ENCODE measurements at places on chromosomes 1 and 21.
A peak's percentile ranks its signal among the peaks of the same experiment; 100 is the strongest.

DNA sequence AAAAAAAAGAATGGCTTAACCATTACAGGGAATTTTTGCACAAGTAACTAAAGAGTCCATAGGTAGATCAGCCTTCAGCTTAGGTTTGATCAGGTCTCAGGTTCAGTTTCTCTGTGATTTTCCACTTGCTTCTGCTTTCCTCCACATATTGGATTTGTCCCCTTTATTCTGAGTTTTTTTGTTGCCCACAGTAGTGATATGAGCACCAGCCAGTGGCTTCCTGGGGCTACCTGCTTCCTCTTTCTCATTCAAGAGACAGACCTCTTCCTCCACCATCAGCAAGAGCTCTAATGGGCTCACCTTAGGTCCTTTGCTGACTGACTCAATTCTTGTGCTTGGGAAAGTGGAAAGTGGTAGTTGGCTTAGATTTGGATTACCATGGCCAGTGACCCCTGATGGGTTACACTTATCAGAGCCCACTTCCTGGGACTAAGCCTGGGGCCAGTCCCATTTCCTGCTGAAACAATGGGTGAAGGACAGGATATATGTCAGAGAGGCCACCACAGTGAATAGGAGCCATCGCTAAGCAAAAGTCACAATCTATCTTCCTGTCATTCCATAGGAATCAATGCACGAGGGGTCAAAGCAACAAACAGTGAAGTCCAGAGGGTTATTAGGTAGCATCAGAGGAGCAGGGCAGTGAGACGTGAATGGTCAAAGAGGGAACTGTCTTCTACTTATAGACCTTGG lies 12.8 kb upstream of the PLA2G2E start:
- DNase-seq, result no peak

DNA sequence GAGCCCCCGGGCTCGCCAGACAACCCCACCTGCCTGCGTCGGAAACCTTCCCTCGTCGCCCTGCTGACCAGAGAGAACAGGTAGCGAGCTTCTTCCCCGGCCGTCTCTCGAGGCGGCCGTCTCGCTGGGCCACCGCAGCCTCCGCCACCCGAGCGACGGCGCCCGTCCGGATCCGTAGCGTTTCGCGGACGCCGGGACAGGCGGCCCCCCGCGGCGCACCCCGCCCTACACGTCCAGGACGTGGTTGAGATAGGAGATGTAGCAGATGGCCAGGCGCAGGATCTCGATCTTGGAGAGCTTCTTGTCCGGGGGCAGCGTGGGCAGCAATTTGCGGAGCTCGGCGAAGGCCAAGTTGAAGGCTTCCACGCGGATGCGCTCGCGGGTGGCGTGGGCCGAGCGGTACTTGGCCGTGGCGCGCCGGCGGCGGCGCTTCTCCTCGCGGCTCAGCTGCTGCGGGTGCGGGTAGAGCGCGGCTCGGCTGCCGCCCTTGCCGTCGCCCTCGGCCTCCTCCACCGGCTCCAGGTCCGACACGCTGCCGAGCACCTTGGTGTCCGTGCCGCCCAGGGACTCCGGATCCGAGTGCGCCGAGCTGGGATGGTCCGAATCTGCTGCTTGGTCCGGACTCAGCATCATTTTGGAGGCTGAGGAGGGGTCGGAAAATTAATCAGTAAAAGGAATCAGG lies 3.0 kb downstream of the NHLH2 start:
- no peak for DNase-seq

DNA sequence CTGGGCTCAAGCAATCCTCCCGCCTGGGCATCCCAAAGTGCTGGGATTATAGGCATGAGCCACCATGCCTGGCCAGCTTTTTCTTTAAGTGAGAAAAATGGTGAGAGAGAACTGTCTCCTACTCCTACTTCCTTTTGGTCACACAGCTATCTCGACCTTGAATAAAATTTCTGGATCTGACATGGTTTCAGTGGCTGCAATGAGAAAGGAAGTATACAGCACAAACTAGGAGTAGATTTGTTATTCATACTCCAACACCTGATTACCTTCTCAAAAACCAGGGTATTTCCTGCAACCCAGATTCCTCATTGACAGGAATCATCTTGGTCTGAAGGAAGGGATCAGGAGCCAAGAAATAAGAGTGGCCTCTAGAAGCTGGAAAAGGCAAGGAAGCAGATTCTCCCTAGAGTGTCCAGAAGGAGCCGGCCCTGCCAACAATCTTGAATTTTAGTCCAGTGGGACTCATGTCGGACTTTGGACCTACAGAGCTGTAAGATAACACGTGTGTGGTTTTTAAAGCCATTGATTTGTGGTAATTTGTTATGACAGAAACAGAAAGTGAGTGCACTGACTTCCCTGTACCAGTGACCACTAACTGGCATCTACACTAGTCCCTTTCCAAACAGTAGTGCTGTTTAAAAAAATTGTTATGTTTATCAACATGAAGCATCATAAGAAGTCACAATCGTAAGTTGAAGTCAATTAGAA lies 516.6 kb downstream of the SMYD3 start:
- DNase-seq, result no peak

GRCh38 chr1:153527023-153527682 lies 8.6 kb downstream of the S100A6 start:
- no peak for DNase-seq

- DNase-seq, result no peak
These were observed 77.5 kb upstream of the L1TD1 start for GRCh38 chr1:62117018-62117750.

DNA sequence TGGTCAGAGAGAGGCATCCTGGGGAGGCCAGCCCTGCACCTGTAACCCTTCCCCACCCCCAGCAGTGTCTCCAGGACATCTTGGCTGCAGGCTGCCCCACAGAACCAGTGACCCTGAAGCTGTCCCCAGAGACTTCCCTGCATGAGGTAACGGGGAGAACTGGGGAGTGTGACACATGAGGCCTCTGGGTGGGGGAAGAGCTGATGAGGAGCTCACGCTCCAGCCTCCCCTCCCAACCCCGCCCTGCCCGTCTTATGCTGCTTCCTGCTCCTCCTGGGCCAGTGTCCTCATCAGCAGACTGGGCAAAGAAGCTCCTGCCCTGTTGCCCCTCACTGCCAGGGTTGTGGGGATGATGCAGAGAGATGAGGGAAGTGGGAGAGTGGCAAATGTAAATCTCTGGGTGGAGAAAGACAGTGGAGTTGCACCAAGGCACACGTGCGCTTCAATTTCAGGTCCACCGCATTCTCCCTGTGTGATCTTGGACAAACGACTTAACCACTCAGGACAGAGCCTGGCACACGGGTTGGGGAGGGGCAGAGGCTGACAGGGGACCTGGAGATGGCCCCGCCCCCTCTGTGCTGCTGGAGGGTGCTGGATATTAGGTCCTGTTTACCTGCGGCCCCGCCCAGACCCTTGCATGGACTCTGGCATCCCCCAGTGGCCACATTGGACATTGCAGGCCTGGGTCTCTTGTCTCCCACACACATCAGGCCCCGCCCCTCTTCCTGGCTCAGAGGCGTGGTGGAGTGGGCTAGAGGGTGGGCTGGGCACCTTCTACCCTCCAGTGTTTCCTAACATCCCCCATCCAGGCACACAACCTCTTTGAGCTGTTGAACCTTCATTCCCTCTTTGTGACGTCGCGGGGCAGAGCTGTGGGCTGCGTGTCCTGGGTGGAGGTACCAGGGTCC lies 12.3 kb downstream of the CLCNKB start:
- peak; percentile 37 for DNase-seq

DNA sequence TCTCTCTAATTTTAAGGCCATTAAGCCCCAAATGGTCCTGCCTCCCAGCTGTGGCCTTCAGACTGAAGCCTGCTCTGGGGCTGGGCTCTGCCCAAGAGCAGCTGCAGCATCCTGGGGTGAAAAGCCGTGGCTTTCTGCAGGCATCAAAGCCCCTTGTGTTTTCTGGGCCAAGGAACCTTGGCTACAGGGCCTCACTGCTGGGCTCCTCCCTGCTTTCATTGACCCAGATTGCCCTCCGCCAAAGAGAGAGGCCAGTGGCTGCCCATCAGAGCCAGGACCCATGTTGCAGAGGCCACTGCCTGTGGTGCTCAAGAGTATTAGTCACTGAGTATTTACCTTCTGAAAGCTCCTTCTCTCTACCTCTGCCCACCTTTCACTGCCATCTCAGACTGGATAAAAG lies 1.6 kb downstream of the ZNF648 start:
- DNase-seq, result no peak

DNA sequence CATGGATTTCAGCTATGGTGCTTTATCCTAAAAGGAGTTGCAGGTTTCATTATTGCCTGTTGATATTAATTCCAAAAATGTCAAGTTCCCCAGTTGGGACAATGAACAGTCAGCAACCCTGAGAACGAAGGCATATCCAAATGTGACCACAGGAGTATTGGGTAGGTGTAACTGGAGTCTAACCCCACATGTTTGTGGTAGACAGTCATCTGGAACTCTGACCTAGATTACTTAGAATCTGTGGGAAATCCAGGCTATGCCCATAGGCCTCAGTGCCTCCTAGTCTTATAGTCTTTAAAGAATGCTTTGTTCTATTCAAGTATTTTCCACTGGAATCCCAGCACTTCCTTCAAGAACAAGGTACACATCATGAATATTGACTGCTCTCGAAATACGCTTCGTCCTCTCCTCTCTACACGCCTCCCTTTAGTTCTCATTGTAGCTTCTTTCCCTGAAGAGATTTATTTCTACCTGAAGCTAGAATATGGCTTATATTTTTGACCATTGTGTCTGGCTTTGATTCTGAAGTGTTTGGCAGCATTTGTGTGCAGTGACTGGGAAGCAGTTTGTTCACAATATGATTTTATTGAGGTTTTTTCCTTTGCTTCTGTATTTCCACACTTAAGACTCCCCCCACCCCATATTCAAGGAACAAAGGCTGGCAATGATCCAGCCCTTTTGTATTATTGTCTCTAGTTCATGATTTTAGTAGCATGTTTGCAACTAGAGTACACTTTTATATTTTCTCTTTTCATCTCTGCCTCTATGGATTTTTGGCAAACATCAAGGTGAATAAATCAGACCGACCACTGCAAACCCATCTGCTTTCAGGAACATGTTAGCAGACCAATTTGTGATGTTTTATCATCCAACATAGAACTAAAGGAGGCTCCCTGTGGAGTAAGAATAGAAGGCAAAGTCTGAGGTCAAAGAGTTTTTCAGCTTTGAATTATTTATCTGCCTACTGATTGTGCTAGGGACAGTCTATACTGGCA lies 178.6 kb downstream of the GPR52 start:
- DNase-seq, result no peak

GRCh38 chr1:209612646-209613399 lies 29.3 kb downstream of the CAMK1G start:
- no peak for DNase-seq

- no peak for DNase-seq
These were observed 35.2 kb upstream of the MAGOH start for GRCh38 chr1:53273526-53273925.

- no peak for DNase-seq
These were observed 17.4 kb upstream of the CD1D start for GRCh38 chr1:158163000-158163947.

DNA sequence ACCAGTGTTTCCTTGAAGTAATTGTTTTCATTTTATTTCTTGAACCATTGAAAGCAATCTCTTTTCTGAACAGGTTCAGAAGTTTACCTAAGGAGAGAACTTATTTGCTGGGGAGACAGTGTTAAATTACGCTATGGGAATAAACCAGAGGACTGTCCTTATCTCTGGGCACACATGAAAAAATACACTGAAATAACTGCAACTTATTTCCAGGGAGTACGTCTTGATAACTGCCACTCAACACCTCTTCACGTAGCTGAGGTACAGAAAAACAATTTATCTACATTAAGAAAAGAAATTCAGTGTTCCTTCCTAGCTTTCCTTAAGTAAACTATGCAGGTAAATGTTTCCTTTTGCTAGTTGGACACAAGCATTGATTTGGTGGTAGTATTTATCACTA lies 27.4 kb downstream of the AGL start:
- DNase-seq, result no peak

DNA sequence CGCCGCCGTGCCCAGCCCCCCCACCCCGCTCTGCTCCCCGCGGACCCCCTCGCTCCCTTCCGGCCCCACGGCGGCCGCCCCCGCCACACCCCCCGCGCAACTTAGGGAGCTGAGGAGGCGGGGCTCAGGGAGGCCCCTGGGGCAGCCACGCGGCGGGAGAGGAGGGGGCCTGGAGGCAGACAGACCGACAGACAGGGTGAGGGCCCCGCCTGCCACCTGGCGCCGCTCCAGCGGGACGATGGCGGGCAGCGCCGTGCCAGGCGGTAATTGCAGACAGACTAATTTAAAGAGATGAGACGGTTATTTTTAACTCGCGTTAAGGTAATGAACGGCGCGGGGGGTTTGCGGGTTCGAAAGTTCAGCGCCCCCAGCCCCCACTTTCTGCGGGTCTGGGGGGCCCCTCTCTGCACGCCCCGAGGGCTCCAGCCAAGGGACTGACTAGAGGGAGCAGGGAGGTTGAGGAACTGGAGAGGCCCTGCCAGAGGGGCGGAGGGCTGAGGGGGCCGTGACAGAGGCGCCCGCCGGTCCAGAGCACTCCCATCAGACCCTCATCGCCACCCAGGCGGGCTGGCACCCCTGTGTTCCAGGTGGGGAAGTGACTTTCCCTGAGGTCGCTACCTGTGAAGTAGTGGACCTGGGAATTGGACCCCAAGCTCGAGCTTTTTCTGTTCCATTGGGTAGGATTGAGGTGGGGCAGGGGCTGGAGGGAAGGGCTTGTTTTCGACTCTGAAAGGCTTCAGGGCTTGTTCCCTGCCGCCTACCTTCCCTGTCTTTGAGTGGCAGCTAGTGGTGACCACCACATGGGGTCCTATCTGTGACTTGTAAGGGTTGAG lies 5.4 kb downstream of the FOXO6 start:
- no peak for DNase-seq

GRCh38 chr1:231951374-231951773 lies 324.8 kb downstream of the DISC1 start:
- DNase-seq, result no peak

DNA sequence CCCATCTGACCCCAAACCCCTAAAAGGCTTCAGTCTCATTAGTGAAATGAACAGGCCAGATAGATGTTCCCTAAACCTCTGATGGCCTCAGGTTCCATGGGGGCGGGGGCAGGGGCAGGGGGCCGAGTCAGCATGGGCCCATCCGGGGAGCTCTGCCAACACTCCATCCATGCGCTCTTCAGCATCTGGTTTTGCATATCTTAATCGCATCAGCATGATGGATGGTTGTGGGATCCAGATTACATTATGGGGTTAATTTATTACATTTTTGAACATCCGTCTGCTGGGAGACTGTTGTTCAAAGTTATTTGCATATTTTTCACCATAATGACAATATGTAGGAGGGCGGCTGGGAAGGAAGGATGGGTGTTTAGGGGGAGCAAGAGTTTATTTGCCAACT lies 3.1 kb upstream of the MAD2L2 start:
- DNase-seq, result no peak

DNA sequence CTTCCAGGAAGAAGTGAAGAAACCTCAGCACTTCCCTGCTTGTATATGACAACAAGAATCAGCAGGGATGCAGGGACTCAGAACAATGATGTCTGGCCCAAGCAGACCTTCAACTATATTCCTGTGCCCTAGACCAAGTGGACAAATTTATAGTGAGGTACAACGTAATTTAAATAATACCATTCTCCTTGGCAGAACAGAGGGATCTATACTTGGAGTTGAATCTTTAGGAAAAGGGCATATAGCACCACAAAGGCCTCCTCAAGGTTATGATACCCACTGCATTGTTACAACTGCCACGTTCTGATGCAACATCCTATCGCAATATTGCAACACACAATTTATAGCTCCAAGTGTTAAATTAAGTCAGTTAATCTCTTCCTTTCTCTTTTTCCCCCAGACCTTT lies 29.1 kb upstream of the GFI1 start:
- DNase-seq, result no peak
